Transverse colon (tissue), 4 donors: ENCODE measurements at places on chromosomes 11 and 22. TPM values are rescaled to one million over a fixed set of nuclear protein-coding genes. Genes with fewer than 3 reads are reported as not detected.

IGF2 gene
- total RNA-seq = 8.2 TPM

GRCh38 chr11:111186308-111186915 lies 59.1 kb upstream of the POU2AF2 start:
- no peak for DNase-seq

DNA sequence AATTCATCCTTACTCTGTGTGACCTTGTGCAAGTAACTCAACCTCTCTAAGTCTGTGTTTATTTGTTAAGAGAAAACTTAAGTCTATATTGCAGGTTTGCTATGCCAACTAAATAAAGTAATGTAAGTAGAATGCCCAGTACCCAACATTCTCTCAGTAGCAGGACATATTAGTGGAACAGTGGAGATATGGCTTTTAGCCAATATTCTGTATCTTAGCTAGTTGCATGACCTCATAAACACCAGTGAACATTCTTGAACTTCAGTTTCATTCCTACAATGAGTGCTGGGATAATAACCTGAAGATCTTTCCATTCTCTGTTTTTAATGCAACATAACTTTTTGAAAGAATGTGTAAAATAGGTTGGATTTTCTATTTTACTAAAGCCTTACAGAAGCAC lies 77.0 kb downstream of the RAB38 start:
- no peak for DNase-seq

DNA sequence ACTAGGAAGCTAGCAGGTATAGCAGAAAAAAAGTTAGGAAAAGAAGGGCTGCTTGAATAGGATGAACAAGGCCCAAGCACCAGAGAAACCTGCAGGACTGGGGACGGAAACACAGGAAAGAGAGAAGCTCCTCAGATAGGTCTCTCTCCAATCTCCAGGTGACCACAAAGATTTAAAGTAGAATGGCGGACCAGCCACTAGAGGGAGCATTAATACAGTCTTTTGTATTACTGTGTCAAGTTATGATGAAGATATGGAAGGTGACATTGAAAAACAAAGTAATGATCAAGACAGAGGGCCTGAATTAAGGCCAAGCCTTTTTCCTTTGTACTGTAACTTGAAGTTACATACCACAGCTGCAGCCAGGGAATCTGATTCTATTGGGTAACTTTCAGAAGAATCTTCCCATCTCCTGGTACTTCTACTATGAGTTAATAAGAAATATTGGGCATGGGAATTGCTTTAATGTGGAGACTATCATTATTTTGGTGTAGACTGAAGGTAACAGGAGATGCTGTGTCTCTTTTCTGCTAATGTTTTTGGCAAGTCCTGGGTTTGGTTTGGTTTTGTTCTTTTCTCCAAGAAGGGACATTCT lies 33.8 kb downstream of the OR2AG2 start:
- DNase-seq = peak; percentile 40

DNA sequence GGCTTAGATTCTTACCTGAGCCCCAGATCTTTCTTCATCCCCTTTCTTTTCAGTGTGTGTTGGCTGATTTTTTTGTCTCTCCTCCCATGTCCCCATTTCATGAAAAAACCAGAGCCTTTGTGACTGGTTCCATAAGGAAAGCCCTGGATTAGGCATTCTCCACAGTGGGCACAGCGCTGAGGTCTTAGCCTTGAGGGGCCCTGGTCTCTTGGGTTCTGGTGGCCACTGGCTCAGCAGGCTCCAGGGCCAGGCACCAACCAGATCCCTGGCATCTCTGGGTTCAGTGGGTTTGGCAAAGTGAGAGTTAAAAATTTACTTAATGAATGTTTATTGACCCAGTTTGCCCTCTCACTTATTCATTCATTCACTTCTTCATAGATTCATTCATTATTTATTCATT lies 49.5 kb upstream of the ACCSL start:
- DNase-seq = no peak

ELF5 gene
- total RNA-seq = not detected

TBX10 gene
- 15.0 TPM for total RNA-seq

- peak; percentile 23 for DNase-seq
Observed at GRCh38 chr11:78564490-78565467, 9.9 kb downstream of the NARS2 start.

EFEMP2 gene
- 15.2 TPM for total RNA-seq

DNA sequence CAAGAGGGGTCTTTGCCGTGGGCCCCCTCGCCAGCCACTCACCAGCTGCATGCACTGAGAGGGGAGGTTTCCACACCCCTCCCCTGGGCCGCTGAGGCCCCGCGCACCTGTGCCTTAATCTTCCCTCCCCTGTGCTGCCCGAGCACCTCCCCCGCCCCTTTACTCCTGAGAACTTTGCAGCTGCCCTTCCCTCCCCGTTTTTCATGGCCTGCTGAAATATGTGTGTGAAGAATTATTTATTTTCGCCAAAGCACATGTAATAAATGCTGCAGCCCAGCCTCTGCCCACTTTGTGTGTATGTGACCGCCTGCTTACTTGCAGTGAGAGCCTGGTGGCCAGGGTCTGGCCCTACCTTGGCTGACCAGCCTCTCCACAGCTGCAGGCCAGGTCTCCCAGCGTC lies 2.8 kb upstream of the CRACR2B start:
- DNase-seq = no peak

- no peak for DNase-seq
Observed at GRCh38 chr11:86952221-86952875, 2.8 kb downstream of the FZD4 start.

GTSE1 gene
- total RNA-seq = 1.2 TPM

NPAS4 gene
- total RNA-seq = not detected

DNA sequence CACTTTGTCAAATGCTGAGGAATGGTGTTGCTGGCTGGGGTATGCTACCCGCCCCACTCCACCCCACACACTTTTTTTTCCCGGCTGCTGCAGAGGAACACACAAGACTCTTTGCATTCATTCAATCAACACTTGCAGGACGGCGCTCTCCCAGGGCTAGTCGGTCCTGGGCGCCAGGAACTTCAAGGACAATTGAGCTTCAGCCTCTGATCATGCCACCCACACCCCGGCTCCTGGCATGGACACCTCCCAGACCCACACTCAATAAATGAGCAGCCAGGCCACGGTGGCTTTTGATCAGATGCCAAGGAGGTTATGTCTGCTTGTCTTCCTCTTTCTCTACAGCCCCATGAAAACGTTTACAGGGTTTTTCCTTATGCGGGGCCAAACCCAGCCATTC lies 19.8 kb downstream of the TPST2 start:
- no peak for DNase-seq

GRCh38 chr22:28909375-28909774 lies 26.0 kb downstream of the ZNRF3 start:
- DNase-seq = no peak
